SIG-M5 (cell line): ENCODE measurements at places on chromosomes 13 and 19.

DNA sequence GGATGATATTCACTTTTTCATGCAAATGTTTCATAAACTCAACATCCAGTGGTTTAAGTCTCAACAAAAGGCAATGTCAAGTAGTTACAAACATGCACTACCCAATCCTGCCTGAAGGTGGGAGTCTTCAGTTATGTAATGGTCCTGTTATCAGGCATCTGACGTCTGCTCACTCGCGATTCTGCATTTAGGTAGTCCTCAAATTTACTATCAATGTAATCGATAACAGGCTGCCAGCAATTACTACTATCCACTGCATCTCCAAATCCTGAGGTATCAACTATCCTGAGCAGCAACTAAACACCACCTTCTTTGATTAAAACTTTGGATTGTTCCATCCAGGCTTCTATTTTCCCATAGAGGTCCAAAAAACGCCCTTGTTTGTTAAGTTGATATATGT is 51.2 kb downstream of the NLRP12 start:
- no peak for DNase-seq

GRCh38 chr19:3682741-3683404 is 17.4 kb downstream of the PIP5K1C start:
- no peak for DNase-seq

DNA sequence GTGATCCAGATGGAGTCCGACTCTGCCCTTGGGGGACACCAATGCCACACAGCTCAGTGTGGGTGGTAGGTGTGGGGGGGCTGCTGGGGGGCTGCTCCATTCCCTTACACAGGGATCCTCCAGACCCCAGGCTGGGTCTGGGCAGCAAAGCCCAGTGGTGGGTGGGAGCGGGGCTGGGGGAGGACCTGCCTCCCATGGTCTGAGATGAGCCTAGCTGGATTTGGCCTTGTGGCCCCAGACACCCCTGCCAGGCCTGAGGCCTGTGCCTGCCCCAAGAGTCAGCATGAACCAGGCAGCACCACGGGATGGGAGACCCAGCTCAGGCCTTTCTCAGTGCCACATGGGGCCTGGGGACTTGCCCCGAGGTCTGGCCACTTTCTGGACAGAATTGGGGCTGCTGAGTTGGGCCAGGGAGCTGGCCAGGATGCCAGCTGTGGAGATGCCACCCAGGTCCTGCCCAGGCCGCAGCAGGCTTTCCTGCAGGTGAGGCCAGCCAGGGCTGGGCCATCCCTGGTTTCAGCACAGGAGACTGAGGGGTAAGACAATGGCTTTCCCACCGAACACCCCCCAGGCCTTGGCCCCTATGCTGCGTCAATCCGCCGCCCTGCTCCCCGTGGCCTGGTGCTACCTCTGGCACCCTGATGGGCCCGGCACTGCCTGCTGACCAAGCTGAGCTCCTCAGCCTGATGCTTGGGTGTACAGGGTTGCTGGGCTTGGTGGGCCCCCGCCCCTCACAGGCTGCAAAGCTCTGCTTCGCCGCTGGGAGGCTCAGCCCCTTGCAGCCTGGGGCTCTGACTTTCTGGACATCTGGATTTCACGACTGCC is 24.2 kb downstream of the CEBPG start:
- no peak for DNase-seq

DNA sequence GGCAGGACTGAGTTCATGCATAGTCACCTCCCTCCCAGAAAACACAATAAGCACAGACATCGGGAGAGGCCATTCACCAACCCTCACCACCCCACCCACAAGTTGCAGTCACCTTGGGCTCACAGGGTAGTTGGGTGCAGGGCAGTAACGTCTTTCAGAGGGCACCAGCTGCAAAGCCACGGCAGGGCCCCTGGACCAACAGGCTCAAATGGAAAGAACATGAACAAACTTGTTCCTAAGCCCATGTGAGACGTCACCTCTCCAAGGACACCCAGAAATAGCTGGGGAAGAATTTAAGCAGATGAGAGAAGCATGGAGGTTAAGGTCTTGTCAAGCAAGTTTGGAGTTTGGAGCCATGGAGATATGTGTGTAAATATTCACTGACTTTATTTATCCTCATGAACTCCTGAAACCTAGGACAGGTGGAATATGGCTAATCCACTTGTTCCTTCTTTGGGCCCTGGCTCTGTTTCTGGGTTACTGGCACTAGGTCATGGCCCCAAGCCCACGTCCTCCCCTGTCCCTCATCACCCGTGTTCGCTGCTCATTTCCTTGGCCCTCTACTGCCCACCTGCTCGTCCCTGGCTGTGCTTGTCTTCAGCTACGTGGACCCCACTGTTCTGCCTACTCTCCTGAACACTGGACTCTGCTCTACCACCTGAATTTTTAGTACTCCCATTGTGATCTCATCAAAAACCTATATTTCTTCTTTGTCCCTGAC is 40.4 kb downstream of the SACS start:
- no peak for DNase-seq

- no peak for DNase-seq
These were observed 1235.3 kb upstream of the ATXN8OS start for GRCh38 chr13:68872338-68872737.

GRCh38 chr13:78806457-78806856 is 147.5 kb upstream of the OBI1 start:
- DNase-seq: no peak

DNA sequence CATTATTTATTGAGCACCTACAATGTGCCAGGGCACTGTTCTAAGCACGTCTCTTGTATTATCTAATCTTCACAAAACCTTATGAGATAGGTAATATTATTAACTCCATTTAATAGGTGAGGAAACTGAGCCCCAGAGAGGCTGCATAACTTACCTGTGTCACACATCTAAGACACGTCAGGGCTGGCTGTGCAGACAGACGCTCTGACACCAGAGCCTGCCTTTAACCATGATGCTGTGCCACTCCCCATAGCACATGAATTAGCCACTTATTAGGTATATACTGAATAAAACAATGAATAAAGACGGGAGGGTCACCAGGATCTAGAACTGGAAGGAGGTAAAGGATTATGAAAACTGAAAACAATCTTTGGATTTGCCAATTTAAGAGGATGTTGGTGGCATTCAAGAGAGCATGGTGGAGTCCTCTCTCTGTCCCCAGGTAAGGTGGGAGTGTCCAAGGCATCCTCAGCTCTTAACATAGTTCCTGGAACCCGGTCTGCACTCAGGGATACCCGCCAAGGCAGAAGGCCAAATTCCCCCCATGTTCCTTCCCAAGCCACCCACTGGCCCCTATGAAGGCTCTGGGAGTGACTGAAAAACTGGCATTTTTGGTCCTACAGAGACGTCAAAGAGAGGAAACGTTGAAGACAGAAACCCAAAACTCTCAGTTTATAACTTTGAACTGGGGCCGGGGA is 479.7 kb downstream of the FOXO1 start:
- no peak for DNase-seq

- no peak for DNase-seq
These were observed 5.7 kb downstream of the JAK3 start for GRCh38 chr19:17841810-17842662.

DNA sequence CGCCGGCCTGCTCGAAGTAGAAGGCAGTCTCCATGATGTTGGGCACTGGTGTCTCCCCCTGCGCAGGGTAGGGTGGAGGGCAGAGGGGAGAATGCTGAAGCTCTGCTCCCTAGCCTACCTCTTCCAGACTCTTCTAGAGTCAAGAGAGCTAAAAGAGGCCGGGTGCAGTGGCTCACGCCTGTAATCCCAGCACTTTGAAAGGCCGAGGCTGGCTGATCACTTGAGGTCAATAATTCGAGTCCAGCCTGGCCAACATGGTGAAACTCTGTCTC is 10.2 kb downstream of the RSPH6A start:
- DNase-seq: no peak

DNA sequence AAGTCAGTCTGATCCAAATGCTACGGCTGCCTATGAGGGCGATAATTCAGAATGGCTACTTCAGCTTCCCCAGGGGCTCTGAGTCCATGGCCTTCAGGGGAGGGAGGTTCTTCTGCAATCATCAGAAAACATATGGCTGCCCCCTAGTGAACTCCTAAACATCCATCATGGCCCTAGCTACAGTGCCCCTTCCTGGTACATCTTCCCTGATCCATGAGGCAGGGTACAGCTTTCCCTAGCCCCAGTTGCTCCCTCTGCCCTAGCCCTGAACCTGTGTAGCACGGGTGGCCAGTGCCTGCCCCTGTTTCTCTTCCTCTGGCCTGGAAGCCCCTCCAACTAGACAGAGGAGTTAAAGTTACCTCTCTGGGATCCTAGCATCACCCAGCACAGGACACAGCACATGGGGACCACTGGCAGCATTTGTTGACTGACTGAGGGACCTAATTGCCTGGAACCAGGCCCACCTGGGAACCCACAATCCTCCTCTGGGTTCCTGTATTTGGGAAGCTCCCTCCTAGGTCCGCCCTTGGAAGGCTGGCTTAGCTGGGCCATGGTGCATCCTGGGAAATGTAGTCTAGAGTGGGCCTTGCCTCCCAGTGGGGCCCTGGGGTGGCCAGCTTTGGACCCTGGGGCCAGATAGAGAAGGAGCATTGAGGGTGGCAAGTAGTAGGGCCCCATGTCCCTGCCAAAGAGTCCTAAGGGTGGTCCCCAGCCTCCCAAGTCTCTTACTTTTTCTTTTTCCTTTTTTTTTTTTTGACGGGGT is 17.7 kb upstream of the SEMA6B start:
- no peak for DNase-seq

GRCh38 chr13:40151673-40152072 is 496.2 kb downstream of the COG6 start:
- DNase-seq: no peak

GRCh38 chr13:112885782-112886268 is 83.2 kb upstream of the MCF2L start:
- no peak for DNase-seq

GRCh38 chr13:70424928-70425327 is 316.7 kb upstream of the KLHL1 start:
- no peak for DNase-seq

- DNase-seq: no peak
These were observed 82.4 kb downstream of the GGACT start for GRCh38 chr13:100506154-100506553.

- no peak for DNase-seq
These were observed 643.9 kb downstream of the TBC1D4 start for GRCh38 chr13:74838096-74838495.
